ENCODE measurements at places on chromosomes 6 and 20.

DNA sequence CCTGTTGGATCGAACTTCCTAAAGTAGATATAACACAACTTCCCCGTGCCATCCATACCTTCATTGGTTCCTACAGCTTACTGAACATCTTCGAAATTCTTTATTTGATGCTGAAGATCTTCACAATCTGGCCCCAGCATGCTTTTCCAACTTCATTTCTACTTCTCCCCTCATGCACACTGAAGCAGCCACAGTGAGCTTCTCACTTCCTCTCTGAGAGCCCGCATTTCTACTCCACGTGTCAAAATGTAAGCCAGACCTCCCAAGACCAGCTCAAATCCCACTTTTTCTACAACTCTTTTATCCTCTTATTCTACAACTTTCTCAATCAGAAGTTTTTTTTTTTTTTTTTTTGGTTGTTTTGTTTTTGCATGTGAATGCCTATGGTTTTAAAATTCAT, 254.7 kb downstream of the GMPR start:
- no peak for DNase-seq

GRCh38 chr20:775679-776135, 7.4 kb upstream of the SLC52A3 start:
- DNase-seq: no peak

GRCh38 chr6:142823256-142823902, 121.6 kb downstream of the HIVEP2 start:
- DNase-seq: no peak

- peak; percentile 87 for DNase-seq
These were observed 124.9 kb downstream of the KLHL32 start for GRCh38 chr6:97049253-97050011.

DNA sequence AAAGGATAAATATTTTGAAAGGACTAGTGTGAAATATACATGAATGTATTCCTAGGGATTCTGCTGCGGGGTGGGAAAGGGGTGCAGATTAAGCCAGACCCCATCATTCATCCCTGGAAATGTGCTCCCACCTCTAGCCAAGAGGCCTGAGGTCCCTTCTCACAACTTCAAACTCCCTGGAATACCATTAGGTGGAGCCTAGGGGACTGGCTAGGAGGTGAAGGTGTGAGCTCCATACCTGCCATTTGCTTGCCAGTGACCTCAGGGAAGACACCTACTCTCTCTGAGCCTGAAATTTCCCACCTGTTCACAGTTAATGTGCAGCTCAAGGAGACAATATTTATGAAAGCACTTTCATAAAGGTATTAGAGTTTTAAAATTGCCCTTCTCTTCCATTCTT, 4.7 kb upstream of the CCN2 start:
- DNase-seq: no peak

Data from globus pallidus (tissue), 1 donor.